Neural crest cell (in vitro differentiated cells): ENCODE measurements at places on chromosomes 6 and 20.
A peak's percentile ranks its signal among the peaks of the same experiment; 100 is the strongest.

- H3K4me1 ChIP-seq, result no peaks in the 10 kb centered on the region
- no peak overlapping the region for H3K4me3 ChIP-seq
- DNase-seq, result no peak
- no peak overlapping the region for H3K27ac ChIP-seq
- peaks cover 25% of the 10 kb centered on the region for H3K27me3 ChIP-seq
- H3K36me3 ChIP-seq, result no peaks in the 10 kb centered on the region
These were observed 21.3 kb downstream of the CDH22 start for GRCh38 chr20:46286977-46287376.

- peaks cover 5% of the 10 kb centered on the region for H3K36me3 ChIP-seq
- H3K27me3 ChIP-seq, result peaks cover 72% of the 10 kb centered on the region
- no peak for DNase-seq
- no peak overlapping the region for H3K27ac ChIP-seq
- peaks cover 20% of the 10 kb centered on the region for H3K4me1 ChIP-seq
- no peak overlapping the region for H3K4me3 ChIP-seq
These were observed 46.9 kb downstream of the CPXM1 start for GRCh38 chr20:2753461-2754040.

- no peaks in the 10 kb centered on the region for H3K36me3 ChIP-seq
- no peaks in the 10 kb centered on the region for H3K4me1 ChIP-seq
- H3K27me3 ChIP-seq, result no peaks in the 10 kb centered on the region
- no peak overlapping the region for H3K4me3 ChIP-seq
These were observed 14.9 kb downstream of the COL21A1 start for GRCh38 chr6:56232436-56232835.

- no peaks in the 10 kb centered on the region for H3K27me3 ChIP-seq
- no peak for DNase-seq
- H3K4me1 ChIP-seq, result peaks cover 12% of the 10 kb centered on the region
- H3K36me3 ChIP-seq, result no peaks in the 10 kb centered on the region
- no peak overlapping the region for H3K4me3 ChIP-seq
These were observed 47.5 kb downstream of the MDFI start for GRCh38 chr6:41685641-41686380.

- DNase-seq, result no peak
- peaks cover 14% of the 10 kb centered on the region for H3K4me1 ChIP-seq
- H3K4me3 ChIP-seq, result no peak overlapping the region
- H3K27me3 ChIP-seq, result no peaks in the 10 kb centered on the region
These were observed 50.5 kb downstream of the CBFA2T2 start for GRCh38 chr20:33540427-33540826.

DNA sequence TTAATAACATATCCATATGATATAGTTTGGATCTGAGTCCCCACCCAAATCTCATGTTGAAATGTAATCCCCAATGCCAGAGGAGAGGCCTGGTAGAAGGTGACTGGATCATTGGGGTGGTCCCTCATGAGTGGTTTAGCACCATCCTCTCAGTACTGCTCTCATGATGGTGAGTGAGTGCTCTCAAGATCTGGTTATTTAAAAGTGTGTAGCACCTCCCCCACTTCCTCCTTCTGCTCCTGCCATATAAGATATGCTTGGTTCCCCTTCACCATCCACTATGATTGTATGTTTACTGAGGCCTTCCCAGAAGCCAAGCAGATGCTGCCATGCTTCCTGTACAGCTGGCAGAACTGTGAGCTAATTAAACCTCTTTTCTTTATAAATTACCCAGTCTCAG is 22.9 kb downstream of the IRF4 start:
- no peak for DNase-seq
- peaks cover 5% of the 10 kb centered on the region for H3K4me1 ChIP-seq
- peaks cover 50% of the 10 kb centered on the region for H3K27me3 ChIP-seq

DNA sequence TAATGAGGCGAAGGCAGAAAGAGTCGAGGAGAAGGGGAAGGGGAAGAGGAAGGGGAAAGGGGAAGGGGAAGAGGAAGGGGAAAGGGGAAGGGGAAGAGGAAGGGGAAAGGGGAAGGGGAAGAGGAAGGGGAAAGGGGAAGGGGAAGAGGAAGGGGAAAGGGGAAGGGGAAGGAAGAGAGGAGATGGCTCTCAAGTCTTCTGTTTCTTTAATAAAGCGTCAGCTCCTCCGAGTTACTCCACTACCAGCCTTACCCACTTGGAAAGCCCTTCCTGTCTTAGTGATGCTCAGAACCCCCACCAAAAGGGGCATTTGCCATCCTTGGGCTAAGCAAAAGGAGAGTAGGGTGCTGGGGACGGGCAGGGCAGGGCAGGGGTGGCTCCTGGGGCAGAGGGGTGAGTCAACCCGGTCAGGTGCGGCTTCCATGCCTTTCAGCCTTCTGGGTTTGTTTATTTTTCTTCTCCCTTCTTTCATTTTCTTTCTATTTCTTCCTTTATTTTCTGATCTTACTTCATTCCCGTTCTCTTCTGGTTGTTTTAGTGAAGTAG is 476 bp upstream of the CLIC5 start:
- peaks cover 4% of the 10 kb centered on the region for H3K36me3 ChIP-seq
- peaks cover 13% of the 10 kb centered on the region for H3K4me1 ChIP-seq
- DNase-seq, result no peak
- peaks cover 78% of the 10 kb centered on the region for H3K27me3 ChIP-seq
- peak overlapping the region; percentile 46 for H3K4me3 ChIP-seq

GRCh38 chr6:100452998-100453397 is 11.7 kb downstream of the SIM1 start:
- H3K4me3 ChIP-seq, result no peak overlapping the region
- H3K36me3 ChIP-seq, result no peaks in the 10 kb centered on the region
- DNase-seq, result no peak
- no peaks in the 10 kb centered on the region for H3K27me3 ChIP-seq

GRCh38 chr6:148388521-148388920 is 45.9 kb downstream of the SASH1 start:
- H3K27me3 ChIP-seq, result no peaks in the 10 kb centered on the region
- H3K36me3 ChIP-seq, result peaks cover 9% of the 10 kb centered on the region
- H3K4me1 ChIP-seq, result peaks cover 46% of the 10 kb centered on the region
- H3K27ac ChIP-seq, result peak overlapping the region; percentile 90
- peak overlapping the region; percentile 3 for H3K4me3 ChIP-seq

DNA sequence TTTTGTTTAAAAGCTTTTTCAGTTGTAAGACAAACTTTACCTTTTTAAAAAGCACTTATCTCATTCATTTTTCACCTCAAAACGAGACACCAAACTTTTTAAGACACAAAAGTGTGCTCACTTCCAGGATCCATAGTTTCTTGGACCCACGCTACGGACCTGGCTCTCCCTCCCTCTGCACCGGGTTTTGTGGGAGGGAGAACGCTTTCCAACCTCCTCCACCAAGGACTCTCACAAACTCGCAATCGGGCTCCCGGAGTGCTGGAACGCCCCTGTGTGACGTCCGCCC is 436 bp downstream of the CAGE1 start:
- H3K4me1 ChIP-seq, result peaks cover 41% of the 10 kb centered on the region
- no peaks in the 10 kb centered on the region for H3K36me3 ChIP-seq
- H3K27me3 ChIP-seq, result no peaks in the 10 kb centered on the region
- H3K27ac ChIP-seq, result peak overlapping the region; percentile 97
- no peak for DNase-seq
- H3K4me3 ChIP-seq, result peak overlapping the region; percentile 99

DNA sequence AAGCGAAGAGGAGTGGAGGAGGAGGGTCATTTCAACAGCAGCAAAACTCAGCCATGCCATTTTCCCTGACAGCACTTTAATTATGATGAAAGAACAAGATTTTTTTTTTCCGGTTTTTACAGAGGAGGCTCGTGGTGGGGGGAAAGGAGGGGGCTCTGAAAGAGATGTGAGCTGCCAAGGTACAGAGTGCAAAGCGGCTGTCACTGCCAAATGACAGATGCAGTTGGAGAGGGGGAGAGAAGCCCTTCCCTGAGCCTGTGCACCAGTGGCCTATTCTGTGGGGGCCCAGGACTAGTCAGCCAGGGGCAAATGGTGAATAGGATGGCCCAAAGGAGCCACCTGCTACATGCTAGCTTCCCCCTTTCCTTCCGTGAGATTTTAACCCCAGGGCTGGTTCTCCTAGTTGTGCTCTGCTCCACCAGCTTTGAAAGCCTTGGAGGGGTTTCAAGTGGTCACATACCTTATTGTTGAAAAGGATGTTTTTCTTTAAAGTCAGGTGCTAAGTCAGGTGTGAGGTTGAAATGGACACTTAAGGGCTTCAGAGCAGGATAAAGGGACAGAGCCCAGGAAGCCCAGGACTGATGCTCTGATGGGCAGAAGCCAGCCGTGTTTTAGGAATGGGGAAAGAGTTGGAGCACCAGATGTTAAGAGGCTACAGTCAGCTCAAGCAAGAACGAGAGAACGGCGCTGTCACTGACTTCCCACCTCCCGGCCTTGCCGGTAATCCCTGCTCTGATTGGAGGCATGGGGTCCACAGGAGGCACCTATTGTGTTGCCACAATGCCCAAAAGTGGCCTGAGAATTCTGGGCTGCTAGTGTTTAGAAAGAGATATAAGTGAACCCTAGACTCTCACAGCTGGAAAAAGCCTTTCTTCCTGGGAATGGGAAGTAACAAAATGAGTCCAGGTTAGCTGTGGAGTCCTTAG is 24.8 kb downstream of the GNAS start:
- peaks cover 44% of the 10 kb centered on the region for H3K4me1 ChIP-seq
- DNase-seq, result no peak
- no peak overlapping the region for H3K4me3 ChIP-seq
- H3K27me3 ChIP-seq, result no peaks in the 10 kb centered on the region
- H3K27ac ChIP-seq, result peak overlapping the region; percentile 88

DNA sequence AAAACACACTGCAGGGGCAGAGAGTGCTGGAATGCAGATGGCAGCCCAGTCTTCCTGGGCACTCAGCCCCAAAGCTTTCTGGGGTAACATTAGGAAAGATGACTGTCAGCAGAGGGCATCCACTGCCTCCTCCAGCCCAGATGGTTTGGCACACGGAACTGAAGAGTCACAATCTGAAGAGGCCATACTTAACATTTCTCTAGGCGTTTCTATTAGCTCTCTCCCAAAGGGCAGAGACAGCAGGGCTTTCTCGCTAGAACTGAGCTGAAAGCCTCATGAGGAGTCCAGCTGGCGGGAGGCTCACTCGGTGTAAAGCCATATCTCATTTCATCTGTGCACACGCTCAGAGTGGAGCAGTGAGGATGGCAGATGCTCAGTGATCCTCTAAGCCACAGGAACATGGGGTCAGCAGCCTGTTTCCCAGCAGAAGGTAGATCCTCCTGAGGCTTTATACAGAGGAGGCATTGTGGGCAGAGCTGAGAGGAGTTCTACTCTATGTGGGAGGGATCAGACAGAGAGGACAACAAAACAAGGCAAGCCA is 28.1 kb downstream of the ALDH8A1 start:
- DNase-seq, result no peak
- no peaks in the 10 kb centered on the region for H3K27me3 ChIP-seq
- no peak overlapping the region for H3K27ac ChIP-seq
- H3K36me3 ChIP-seq, result no peaks in the 10 kb centered on the region
- H3K4me1 ChIP-seq, result no peaks in the 10 kb centered on the region

DNA sequence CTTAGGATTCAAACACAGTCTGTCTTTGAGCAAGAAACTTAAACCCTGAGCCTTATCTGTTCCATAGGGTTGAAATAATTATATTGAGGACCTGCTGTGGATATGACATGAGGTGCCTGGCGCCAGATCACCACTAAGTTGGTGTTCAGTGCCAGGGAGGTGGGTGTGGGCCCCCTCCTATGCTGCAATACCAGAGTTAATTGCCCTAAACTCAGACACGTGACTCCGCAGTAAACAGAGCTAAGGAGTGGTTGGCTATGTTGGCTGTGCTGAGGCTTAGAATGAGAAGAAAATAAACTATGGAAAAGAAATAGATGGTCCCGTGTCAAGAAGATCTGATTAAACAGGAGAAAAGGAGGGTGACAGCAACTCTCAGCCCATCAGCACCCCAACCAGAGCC is 419.4 kb upstream of the JARID2 start:
- no peaks in the 10 kb centered on the region for H3K36me3 ChIP-seq
- DNase-seq, result no peak
- peaks cover 84% of the 10 kb centered on the region for H3K4me1 ChIP-seq
- no peak overlapping the region for H3K27ac ChIP-seq
- H3K4me3 ChIP-seq, result no peak overlapping the region
- no peaks in the 10 kb centered on the region for H3K27me3 ChIP-seq

- no peak for DNase-seq
- no peak overlapping the region for H3K4me3 ChIP-seq
- peaks cover 30% of the 10 kb centered on the region for H3K4me1 ChIP-seq
- no peak overlapping the region for H3K27ac ChIP-seq
- H3K36me3 ChIP-seq, result peaks cover 23% of the 10 kb centered on the region
These were observed 102.5 kb downstream of the SASH1 start for GRCh38 chr6:148445116-148445515.

DNA sequence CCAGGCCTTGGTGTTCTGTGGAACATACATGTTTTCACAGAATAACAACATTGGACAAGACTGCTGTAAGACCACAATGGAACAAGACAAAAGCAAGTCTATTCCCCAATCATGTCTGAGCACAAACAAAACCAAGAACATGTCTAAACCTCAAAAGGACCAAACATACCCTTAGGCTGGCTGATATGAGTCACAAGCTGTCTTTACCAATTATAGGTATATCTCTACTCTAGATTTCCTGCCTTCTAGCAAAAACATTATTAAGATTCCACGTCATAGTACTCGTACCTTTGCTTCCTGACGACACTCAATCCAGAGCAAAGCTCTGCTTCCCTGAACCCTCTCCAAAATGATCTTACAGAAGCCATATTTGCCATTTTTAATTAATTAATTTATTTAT is 15.4 kb upstream of the L3MBTL1 start:
- DNase-seq, result no peak
- no peak overlapping the region for H3K4me3 ChIP-seq
- H3K27me3 ChIP-seq, result peaks cover 4% of the 10 kb centered on the region
- no peaks in the 10 kb centered on the region for H3K4me1 ChIP-seq

- H3K27ac ChIP-seq, result no peak overlapping the region
- no peaks in the 10 kb centered on the region for H3K36me3 ChIP-seq
- H3K27me3 ChIP-seq, result no peaks in the 10 kb centered on the region
- no peak overlapping the region for H3K4me3 ChIP-seq
- no peak for DNase-seq
These were observed 116.1 kb upstream of the CCN2 start for GRCh38 chr6:132067286-132067685.

DNA sequence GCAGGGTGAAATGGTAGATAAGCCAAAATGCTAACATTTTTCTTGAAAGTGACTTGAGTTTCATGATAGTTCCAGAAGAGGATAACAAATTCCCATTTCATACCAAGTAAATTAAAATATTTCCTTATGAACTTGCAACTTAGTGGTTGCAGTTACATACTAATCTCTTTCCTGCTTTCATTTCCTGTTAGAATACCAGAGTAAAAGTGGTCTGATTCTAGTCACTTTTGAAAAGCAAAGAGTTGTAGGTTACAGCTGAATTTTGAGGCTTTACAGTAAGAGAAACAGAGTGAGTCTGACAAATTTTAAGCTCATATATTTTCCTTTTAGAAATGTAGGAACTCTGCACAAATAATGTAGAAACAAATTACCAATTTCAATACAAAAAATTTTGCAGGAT is 117.4 kb downstream of the ZFAND3 start:
- DNase-seq, result no peak
- H3K4me1 ChIP-seq, result peaks cover 3% of the 10 kb centered on the region
- H3K4me3 ChIP-seq, result no peak overlapping the region
- no peak overlapping the region for H3K27ac ChIP-seq

GRCh38 chr6:46491628-46492547 is 639 bp upstream of the RCAN2 start:
- peak; percentile 36 for DNase-seq
- no peaks in the 10 kb centered on the region for H3K36me3 ChIP-seq
- peak overlapping the region; percentile 74 for H3K4me3 ChIP-seq

GRCh38 chr6:107491138-107491609 is 1.3 kb downstream of the SOBP start:
- no peak overlapping the region for H3K27ac ChIP-seq
- DNase-seq, result peak; percentile 60
- H3K36me3 ChIP-seq, result no peaks in the 10 kb centered on the region
- H3K27me3 ChIP-seq, result peaks cover 25% of the 10 kb centered on the region

- H3K4me3 ChIP-seq, result no peak overlapping the region
- H3K27me3 ChIP-seq, result no peaks in the 10 kb centered on the region
- peaks cover 8% of the 10 kb centered on the region for H3K36me3 ChIP-seq
- no peak overlapping the region for H3K27ac ChIP-seq
- H3K4me1 ChIP-seq, result no peaks in the 10 kb centered on the region
- no peak for DNase-seq
These were observed 116.1 kb downstream of the RIMS1 start for GRCh38 chr6:72002415-72002814.
